ENCODE measurements at places on chromosomes 7 and 10.

GRCh38 chr10:31404640-31405039, 85.6 kb downstream of the ZEB1 start:
- no peak for DNase-seq

DNA sequence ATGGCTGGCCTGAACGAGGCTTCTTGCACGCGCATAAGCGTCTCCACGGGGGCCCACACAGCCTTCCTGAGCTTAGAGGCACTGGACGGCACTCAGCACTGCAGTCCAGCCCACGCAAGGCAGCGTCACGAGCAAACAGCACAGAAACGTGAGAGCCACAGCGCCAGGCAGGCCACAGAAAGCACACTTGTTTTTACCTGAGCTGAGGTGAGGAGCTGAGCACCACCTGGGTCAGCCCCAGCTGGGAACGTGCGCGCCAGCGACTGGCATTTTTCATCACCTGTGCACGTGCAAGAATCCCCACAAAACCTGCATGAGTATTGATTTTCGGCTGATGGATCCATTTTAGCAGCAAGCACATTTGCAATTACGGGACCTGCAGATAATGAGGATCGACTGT, 26.7 kb downstream of the IQCE start:
- DNase-seq = no peak

GRCh38 chr10:4212111-4212630, 427.2 kb upstream of the KLF6 start:
- no peak for DNase-seq

GRCh38 chr10:48535416-48536155, 69.3 kb downstream of the ARHGAP22 start:
- no peak for DNase-seq

- DNase-seq = no peak
Observed at GRCh38 chr10:46285966-46286620, 704 bp upstream of the ANTXRL start.

DNA sequence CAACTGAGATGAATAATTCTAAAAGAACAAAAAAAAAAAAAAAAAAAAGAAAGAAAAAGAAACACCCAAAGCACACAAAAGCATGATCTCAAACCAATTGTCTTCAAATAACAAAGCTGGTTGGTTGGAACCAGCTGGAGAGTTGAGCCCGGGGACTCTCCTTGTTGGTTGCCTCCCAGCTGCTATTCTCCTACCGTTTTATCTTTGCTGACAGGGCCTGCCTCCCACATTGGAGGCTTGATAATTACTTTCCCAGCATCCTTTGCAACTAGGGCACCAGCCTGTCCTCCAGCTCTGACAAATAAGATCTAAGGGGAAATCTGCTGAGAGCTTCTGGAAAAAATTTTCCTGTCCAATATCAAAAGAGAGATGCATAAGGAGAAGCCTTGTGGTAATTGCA, 6.8 kb downstream of the PON1 start:
- no peak for DNase-seq

GRCh38 chr7:149872419-149873073, 1.2 kb upstream of the ATP6V0E2 start:
- DNase-seq = peak; percentile 86

DNA sequence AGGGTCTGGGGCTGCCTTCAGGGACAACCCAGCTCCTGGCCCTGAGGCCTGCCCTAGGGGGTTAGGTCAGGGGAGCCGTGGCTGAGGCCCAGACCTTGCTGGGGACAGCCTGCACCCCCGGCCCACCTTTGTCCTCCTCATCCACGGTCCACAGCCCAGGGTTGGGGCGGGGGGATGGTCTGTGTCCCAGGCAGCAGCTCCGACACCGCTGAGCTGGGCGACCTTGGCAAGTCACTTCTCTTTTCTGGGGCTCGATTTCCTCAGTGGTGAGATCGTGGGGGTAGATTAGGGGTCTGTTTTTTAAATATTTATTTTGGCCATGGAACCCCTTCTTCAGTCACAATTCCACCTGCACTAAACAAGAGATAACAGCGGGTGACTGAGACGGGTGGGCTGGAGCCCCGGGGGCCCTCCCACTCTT, 30.9 kb downstream of the DNAJB12 start:
- DNase-seq = no peak

DNA sequence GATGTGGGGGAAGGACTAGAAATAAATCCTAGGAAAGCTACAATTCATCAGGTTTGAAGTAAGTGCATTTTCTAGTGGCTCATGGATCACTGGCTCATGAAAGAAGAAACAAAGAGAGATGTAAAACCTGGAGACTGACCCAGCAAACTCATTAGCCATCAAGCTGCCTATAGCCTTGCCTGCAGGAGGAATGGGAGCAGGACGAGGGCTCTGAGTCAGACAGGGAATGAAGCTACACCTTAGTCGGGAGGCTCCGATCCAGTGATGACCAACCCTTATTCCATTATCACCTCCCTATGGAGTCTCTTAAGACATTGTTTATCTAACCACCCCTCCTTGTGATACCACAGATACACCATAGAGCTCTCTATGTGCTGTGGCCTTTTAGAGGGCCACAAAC, 112.5 kb upstream of the WDR11 start:
- no peak for DNase-seq

DNA sequence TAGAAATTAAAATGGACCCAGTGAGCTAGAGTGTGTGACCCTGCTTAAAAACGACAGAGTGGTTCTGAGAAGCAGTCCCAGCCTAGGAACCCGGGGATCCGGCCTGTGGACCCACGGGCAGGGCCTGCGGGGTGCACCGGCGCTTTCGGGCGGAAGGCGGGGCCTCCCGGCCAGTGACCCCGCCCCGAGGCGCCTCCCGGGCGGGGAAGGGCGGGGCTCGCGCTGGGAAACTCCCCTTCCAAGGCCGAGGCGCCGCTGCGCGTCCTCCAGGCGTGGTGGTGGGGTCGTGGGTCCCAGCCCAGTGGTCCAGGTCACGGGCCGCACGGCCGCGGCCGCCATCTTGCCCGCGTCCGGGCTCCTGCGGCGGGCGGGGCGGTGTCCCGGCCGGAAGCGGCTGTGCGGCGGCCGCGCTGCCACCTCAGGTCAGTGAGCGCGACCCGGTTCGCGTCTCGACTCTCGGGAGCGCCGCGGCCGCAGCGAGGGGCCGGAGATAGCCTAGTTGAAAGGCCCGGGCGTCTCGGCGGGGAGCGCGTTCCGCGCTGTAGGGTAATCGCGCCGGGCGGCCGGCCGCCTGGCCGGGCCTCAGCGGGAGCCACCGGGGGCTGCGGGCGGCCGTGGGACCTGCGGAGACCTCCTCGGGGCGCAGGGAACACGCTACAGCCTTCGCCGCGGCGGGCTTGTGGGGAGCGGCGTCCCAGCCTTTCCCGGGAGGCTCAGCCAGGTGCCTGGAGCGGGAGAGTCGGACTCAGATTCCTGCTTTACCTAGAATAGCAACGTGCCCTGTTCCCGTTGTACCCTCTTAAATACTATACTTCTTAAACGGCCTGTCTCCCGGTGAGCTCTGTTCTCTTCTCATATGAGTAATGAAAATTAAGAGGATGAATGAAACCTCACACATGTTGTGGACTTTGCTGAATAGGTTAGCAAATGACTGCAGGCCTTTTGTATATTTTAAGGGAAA, at the start of gene MIOS:
Gene MIOS (plus strand): TSS at position 234 of the 961 bp plus-strand sequence. CDS start 5,592 bp downstream, outside the sequence.
- peak; percentile 77 for DNase-seq

GRCh38 chr10:105073999-105074398, 432.9 kb downstream of the SORCS3 start:
- no peak for DNase-seq

DNA sequence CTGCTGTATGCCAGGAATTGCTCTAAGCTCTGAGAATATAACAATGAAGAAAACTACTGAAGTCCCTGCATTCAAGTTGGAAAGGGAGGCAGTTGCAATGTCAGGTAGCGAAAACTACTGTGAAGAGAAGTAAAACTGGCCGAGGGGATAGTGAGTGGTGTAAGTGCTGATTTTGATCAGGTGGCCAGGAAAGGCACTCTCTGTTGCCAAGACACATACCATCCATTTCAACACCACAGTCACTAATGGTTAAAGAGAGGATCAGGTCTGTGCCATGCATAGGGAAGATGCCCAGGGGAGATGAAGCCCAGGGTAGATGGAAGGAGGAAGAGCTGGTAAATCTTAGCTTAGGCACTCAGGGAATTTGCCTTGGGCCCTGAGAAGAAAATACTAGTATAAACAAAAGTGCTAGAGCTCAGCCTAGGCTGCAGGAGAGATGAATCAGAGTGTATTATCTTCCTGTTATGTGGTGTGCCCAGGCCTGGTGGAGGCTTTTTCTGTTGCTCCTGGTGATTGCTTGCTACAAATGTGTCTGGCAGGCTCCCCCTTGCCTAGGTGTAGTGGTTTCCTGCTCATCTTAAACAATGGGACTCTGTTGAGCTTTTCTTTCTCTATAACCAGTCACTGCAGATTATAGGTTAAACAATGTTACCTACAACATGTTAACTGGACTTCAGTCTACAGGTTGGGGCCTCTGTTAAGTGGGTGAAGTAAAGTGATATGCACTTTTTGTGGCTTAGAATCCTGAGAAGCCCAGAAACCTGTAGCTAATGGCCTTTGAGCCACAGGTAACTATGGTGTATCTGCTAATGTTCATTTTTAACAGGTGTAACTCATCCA, 125.5 kb downstream of the LRRC4 start:
- DNase-seq = peak; percentile 34

DNA sequence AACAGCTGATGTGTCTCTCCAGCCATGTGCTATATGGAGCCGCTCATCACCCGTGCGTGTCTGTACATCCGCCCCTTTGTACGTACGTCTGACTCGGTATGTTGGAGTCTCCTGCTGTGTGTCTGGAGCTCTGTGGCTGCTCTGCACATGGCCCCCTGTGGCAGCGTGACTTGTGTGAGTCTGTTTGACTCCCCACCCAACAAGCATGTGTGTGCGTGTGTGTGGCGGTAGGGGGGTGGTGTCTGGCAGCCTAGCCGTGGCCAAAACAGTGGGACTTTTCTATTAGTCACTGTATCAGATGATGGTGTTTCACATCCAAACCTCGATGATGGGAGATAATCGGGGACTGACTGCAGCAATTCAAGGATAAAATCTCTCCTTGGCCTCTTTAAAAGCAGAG, 94.1 kb downstream of the COL13A1 start:
- no peak for DNase-seq

DNA sequence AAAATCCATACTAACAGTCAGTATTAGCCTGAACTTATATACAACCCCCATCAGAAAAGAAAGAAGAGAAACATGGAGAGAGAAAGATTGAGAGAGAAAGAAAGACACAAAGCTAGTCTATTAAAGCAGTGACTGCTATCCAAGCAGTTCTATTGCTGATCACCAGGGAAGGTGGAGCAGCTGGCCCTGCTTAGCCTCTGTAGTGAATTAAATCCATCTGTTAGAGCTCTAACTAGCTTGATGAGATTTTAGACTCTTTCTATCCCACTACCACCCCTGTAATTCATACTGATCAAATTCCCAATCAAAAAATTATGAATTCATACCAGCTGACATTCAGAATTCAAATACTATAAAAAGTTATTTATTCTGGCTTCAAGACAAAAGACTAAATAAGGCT, 486.0 kb upstream of the LRRN3 start:
- DNase-seq = no peak

DNA sequence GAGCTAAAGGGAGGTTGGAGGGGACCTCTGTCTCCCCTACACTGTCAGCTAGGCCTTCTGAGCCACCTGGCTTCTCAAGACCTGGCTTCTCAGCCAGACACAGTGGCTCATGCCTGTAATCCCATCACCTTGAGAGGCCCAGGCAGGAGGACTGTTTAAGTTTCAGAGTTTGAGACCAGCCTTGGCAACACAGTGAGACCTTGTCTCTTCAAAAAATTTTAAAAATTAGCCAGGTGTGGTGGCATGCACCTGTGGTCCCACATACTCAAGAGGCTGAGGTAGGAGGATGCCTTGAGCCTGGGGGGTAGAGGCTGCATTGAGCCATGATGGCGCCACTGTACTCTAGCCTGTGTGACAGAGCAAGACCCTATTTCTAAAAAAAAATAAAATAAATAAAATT, 33.1 kb downstream of the PIP4K2A start:
- no peak for DNase-seq

DNA sequence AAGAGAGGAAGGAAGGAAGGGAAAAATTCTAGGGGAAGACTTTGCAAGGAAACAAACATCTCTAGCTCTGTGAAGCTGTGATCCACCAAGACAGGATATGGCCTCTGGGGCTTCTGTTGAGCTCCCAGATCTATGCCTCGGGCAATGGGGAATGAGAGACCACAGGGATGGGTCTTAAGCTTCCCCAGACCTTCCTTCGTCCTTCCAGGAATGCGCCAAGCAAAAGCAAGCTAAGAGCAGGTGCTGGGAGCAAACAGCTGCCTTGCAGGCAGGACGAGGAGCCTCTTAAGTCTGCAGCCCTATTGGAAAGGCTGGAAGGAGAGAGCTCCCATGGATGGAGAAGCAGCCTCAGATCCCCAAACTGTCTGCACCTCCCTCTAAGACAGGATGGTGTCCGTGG, 21.9 kb upstream of the ELN start:
- no peak for DNase-seq

DNA sequence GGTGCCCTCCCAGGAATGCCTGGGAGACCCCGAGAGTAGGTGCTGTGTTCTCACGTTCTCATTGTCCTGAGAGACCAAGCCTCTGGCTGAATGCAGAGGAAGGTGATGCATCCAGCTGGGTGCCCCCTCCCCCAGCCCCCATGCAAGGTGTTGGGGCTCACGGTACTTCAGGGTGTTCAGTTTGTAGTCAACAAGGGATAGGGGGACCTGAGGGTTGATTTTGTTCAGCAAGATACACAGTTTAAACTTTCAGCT, 60.4 kb upstream of the DUSP5 start:
- no peak for DNase-seq

- no peak for DNase-seq
Observed at GRCh38 chr7:1112109-1112508, 24.2 kb downstream of the GPER1 start.

DNA sequence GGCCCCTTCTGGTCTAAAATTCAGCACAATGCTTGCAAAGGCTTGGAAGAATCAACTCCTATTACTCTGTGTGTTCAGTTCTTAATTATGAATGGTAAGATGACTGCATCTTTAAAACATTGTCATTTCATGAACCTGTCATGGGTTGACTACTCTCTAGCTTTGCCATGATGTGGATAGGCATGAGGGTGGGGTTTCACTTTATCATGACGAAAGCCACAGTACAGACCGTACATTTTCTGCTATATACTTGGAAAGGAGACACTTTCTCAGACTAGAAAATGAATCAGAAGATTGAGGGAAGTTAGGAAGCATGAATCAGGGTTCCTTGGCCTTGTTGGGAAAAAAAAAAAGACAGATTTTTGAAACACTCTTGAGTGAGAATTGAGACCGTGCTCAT, 19.7 kb upstream of the MSRB2 start:
- no peak for DNase-seq

- DNase-seq = no peak
Observed at GRCh38 chr7:137847568-137848050, 835 bp upstream of the DGKI start.

DNA sequence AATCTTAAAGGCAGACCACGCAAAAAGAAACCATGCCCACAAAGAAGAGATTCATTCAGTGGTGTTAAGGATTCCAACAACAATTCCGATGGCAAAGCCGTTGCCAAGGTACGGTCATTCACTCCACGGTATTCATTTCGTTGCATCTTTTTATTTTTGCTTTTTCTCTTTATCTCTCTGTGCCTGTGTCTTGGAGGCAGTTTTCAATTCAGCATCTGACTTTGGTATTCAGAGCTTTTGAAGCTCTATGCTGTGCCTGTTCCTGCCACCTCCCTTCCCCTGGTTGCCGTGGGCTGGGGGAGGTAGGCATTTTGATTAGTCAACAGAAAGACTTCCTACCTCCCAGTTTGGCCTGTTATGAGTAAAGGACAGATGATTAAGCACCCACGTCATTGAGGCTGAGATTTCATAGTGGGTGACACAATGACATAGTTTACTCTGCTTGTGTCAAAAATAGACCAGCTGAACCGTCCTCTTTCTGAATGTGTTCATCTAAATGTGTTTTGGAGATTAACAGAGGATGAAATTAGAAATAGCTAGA, 149.5 kb downstream of the ARID5B start:
- peak; percentile 81 for DNase-seq

Data from H4 (cell line).